A549 (cell line): ENCODE measurements at places on chromosomes 2 and 18. TPM values are rescaled to one million over a fixed set of nuclear protein-coding genes. Genes with fewer than 3 reads are reported as not detected.

GRCh38 chr2:23506531-23507266 lies 121.7 kb downstream of the KLHL29 start:
- no peak for DNase-seq

GRCh38 chr2:71704131-71704561 lies 250.8 kb downstream of the DYSF start:
- no peak for DNase-seq

DNA sequence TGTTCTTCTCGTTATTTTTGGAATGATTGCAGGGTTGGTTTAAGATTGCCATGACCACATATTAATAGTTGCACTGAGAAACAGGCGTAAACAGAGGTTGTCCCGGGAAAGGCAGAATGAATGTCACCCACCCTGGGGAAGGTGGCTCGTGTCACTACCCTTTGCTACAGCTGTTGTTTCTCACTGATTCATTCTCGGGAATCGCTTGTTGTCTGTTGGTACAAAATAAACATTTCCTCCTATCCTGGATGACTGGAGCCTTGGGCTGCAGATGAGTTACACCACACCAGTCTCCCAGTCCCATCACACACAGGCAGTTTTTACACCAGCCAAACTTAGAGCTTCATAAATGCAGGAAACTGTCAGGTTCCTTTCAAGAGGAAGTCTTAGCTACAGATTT lies 216.7 kb downstream of the GBX2 start:
- no peak for DNase-seq

GRCh38 chr18:12308386-12309100 lies 502 bp downstream of the TUBB6 start:
- DNase-seq = peak; percentile 75

DNA sequence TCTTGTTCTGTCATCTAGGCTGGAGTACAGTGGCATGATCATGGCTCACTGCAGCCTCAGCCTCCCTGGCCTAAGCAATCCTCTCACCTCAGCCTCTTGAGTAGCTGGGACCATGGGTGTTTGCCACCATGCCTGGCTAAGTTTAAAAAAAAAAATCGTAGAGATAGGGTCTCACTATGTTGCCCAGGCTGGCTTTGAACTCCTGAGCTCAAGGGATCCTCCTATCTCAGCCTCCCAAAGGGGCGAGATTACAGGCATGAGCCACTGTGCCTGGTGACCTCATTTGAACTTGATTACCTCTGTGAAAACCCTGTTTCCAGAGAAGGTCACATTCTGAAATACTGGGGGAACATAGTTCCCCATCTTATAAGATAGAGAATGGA lies 190.3 kb downstream of the NEDD4L start:
- DNase-seq = no peak

DNA sequence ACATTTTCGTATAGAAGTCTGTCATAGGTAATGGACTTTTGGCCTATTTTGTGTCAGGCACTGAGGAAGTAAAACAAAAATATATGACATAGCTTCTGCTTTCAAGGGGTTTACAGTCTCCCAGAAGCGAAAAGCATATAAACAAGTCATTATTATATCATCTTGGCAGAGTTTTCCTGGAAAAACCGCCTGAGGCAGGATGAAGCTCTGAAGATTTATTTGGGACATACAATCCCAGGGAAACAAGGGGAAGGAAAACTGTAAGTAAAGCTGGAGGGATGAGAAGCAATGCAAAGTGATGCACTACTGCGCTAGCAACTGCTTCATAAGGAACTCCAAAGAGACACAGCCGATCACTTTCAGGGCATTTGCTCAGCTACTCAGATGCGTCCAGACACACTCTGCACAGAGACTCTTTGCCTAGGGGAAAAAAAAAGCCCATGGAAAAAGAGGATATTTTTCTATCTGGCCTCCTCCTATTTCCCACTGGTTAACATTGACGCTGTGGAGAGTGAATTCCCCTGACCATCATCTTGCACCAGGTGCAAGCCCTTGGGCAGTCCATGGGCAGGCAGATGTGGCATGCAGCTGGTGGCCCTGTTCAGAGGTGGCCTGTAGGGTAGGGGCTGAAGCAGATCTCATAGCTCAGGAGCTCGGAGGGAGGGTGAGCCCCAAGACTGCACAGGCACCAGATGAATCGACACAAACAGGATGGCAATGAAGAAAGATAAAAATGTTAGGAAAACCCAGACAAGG lies 158.1 kb downstream of the METTL4 start:
- no peak for DNase-seq

GRCh38 chr2:14550658-14551057 lies 81.9 kb upstream of the LRATD1 start:
- no peak for DNase-seq

- no peak for DNase-seq
Observed at GRCh38 chr2:223500709-223501108, 101.5 kb downstream of the SCG2 start.

- no peak for DNase-seq
Observed at GRCh38 chr2:195536906-195537305, 120.1 kb upstream of the SLC39A10 start.

DNA sequence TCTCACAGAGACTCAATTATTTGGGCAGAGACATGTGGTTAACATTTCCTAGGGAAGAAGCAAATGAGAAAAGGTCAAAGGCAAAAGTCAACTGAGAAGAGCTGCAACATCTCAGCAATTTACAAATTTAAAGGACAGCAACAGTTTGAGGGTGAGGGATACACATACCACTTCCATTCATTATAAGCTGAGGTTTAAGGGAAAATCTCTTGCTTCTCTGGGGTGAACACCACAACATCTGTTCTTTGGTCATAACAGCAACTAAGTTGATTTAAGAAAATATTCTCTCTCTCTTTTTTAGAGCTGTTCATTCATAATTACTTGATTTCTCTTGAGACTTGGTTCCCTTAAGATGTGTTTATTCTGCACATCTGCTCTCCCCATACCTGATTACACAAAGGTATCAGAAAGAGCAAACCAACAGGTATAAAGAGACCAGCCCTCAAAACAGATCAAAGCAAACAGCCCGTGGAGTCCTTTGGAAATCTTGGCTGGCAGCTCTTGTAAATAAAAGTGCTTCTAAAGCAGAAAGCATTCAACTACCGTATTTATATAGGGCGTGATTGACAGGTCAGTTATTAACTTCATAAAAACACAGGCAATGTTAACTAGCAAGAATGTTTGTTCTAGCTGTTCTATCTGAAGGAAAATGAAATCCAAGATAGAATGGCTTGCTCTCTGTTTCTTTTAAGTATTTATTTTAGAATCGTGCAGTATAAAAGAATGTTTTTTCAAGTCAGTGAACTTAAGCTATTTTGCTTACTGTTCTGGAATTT lies 132.8 kb downstream of the THADA start:
- DNase-seq = no peak

DNA sequence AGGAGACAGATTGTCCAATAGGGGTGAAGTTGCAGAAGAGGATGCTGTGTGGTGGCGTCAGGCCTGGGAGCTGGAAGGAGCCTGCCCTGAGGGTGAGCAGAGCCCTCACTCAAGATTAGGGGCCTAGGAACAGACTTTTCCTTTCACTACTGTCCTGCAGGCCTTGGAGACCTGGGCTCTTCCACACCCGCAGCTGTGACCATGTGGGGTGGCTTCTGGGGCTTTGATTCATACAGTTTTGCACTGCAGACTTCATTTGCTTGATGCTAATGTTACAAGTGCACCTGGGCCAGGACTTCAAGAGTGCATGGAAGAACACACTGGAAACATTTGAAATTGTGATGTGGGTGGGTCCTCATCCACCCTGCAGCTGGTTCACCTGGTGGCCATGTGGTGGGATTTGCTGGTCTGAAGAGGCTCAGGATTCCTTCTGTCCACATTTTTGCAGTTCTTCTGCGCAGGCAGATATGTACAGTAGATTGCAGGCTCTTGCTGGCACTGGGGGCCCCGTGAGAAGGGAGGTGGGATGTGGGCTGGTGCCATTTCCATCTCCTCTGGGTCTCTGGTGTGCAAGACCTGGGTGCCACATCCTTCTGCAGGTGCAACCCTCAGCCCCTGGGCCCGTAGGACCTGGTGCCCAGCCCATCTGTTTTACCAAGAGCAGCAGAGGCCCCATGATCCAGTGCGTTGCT lies 9.9 kb downstream of the GLI2 start:
- DNase-seq = no peak

DNA sequence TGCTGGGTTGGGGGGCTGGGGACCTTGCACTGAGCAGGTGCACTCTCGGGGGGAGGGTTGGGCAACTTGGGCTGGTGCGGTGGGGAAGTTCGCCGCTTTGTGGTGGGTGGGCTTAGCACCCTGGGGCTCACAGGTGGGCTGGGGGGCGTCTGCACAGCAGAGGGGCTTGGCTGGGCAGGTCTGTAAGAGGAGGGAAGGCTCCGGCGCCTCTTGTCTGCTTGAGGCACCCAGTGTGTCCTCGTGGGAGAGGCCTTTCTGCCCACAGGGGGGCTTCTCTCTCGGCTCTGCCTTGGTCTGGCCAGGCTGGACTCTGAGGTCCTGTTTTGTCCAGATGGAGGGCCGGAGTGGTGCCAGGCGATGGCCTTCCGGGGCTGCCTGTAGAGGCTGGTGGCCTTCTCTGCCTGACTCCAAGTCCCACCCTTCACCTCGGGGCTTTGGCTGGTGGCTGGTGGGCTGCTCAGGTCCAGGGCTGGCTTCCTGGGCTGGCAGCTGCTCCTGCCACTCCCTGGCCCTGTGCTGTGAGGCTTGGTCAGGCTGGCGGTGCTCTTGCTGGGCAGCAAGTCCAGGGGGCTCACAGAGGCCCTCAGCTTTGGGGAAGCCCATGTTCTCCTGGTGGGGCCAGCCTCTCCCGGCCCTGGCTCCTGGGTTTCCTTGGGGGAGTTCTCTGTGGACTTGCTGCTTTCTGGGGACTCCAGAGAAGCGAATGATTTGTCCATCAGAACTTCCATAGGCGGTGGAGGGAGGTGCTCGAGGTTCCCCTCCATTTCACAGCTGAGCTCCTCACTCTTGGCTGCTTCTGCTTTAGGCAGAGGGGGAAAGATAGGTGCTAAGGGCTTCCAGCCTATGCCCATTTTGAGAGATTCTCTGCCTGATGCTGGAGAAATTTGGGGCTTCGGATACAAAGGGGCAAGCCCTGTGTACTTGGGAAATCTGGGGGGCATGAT lies 3.0 kb downstream of the PCARE start:
- DNase-seq = no peak

DNA sequence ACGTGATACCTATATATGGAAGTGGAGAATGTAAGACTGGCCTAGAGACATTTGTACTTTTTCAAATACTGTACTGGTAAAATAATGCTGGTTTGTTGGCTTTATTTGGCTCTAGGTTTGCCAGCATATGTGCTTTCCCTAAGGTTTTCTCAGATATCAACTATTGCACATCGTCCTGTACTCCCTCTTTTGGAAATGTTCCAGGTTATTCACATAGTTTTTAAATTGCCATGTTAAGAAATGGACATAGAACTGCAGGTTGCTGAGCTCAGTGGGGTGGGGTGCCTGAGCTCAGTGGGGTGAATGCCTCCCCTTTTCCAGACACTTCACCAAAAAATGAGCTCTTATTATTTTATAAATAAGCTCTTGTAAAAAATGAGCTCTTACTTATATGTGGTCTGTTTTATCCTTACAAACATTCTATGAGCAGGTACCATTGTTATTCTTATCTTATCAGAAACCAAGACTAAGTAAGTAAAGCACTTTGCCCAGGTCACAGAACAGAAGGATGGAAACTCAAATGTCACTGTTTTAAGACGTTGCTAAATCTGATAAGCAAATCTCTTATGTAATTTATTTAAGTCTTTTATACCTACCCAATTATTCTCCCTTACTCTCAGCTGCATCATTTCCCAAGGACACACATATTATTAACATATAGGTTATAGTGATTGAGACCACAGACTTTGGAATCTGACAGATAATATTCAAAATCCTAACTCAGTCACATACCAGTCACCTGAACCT lies 99.0 kb downstream of the CPS1 start:
- no peak for DNase-seq

DNA sequence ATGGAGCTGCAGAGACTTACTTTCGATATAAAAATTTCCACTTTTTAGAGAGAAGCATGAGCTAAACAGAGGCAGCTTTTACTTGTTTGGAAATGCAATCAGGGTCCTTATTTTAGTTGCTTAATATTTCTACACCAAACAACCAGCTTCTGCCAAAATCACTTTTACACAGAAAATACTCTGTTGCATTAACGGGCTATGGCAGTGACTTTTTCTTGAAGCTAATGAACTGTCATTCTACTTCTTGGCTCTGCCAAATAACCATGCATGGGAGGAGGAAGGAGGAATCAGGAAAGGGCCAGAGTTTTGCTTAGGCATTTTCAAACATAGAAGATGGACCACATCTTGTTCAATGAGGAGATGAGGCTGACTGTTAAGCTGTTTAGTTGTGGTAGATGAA lies 23.6 kb upstream of the LTBP1 start:
- DNase-seq = no peak

DNA sequence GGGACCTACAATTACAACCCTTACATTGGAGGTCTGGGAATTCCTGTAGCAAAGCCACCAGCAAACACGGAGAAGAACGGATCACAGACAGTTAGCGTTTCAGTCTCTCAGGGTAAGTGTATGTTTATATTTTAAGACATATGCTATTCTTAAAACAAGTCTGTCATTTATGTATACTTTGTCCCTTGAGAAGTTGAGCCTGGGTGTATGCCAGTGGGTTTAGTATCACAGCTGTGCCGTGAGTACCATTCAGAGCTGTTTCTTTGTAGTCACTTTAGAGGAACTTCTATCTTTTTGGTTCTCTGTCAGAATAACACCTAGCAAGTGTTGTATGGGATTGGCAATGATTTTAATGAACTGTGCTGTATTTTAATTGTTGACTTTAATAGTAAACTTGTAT lies 125.6 kb downstream of the BIRC6 start:
- DNase-seq = no peak

DNA sequence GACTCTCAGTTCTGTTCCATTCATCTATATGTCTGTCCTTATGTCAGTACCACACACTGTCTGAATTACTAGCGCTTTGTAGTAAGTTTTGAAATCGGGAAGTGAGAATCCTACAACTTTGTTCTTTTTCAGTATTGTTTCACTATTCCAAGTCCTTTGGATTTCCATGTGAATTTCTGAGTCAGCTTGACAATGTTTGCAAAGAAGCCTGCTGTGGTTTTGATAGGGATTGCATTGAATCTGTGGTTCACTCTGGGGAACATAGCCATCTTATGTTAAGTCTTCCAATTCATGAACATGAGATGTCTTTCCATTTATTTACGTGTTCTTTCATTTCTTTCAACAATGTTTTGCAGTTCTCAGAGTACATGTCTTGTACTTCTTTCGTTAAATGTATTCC lies 15.0 kb downstream of the SLC3A1 start:
- DNase-seq = peak; percentile 77

GRCh38 chr2:62296034-62296831 lies 100.3 kb downstream of the B3GNT2 start:
- DNase-seq = no peak

PTPRN gene
- 0.90 to 1.1 TPM (median 0.97 TPM) in 3 replicates for polyA plus RNA-seq

CROCC2 gene
- not detected in 3 replicates for polyA plus RNA-seq

ST6GAL2 gene
- 18.8 to 26.2 TPM (median 23.9 TPM) in 3 replicates for polyA plus RNA-seq

LYG2 gene
- not detected in 3 replicates for polyA plus RNA-seq

GCG gene
- polyA plus RNA-seq = not detected in 3 replicates

UGT1A8 gene
- polyA plus RNA-seq = 0.05 to 0.25 TPM in 2 of 3 replicates, not detected in the other
